ENCODE measurements at places on chromosomes 1 and 21. TPM values are rescaled to one million over a fixed set of nuclear protein-coding genes. Genes with fewer than 3 reads are reported as not detected.

DNA sequence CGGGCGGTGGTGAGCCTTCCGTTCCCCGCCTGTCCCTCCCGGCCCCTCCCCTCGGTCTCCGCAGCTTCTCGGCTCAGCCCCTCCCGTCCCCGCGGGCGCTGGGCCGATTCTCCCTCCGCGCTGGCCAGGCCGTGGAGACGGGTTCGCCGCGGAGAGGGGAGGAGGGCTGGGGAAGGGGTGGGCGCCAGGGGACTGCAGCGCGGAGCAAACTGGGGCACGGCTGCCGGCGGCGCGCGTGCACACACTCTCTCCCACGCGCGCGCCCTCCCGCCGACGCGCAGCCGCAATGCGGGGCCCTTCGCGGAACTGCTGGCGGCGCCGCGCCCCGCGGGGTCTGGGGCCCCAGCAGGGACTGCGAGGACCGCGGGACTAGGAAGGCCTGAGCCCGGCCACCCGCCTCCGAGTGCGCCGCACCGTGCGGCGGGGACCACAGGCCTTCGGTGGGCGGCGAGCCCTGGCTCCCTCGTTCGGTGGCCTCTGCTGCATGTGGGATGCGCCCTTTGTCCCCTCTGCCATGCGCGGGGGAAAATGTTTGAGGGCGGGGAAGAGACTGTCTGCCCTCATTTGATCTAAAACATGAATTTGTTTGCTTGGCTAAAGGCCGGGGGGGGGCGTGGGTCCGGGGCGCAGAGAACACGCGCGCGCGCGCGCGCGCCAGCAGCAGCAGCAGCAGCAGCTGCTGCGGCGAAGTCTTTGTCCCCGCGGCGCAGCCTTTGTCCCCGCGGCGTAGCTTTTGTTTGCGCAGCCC, 90.7 kb upstream of the VAMP3 start:
- peak; percentile 22 for DNase-seq

DNA sequence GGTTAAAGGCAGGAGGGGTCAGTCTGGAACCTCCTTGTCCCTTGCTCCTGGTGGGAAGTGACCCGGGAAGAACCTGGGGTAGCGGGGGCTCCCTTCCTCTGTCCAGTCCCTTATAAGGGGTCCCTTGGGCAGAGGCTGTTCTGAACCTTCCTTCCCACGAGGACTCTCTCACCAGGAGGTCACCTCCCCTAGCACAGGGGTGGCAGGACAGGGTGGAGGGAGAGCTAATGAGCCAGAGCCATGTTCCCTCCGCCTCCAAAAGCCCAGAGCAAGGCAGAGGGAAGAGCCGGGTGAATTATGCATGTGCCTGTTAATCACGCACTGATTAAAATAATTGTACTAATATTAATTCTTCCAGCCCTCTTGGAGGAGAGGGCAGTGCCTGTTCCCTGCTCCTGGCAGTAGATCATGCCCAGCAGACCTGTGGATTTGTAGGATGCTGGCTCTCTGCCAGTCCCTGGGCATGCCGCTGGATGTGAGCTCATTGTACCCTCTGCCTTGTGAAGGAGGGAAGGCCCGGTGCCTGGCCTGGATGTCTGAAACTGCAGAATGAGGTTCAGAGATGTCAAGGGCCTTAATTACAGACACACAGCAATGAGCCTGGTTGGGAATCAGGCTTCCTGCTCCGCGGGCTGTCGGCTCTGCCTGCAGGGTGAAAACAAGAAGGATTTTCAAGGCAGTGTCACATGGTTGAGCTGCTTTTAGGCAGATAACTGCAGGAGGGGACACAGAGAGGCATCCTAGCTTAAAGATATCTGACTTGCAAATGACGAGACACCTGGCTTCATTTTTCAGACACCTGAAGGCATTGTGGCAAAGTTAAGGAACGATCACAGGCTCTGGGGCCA, 68.2 kb downstream of the IGSF21 start:
- DNase-seq = no peak

The DLGAP3 gene
- 0.05 TPM for total RNA-seq

- no peak for DNase-seq
Measured at GRCh38 chr1:2633936-2634491, 1.2 kb upstream of the MMEL1 start.

- no peak for DNase-seq
Measured at GRCh38 chr1:148317288-148317985, 165.4 kb upstream of the NBPF11 start.

Measured in M059J (cell line).